ENCODE measurements at places on chromosomes 2 and 18.
A peak's percentile ranks its signal among the peaks of the same experiment; 100 is the strongest.

GRCh38 chr2:133077269-133077822 is 407.3 kb upstream of the LYPD1 start:
- DNase-seq = no peak

- peak; percentile 30 for DNase-seq
Observed at GRCh38 chr2:30695749-30696148, 111.5 kb downstream of the CAPN13 start.

DNA sequence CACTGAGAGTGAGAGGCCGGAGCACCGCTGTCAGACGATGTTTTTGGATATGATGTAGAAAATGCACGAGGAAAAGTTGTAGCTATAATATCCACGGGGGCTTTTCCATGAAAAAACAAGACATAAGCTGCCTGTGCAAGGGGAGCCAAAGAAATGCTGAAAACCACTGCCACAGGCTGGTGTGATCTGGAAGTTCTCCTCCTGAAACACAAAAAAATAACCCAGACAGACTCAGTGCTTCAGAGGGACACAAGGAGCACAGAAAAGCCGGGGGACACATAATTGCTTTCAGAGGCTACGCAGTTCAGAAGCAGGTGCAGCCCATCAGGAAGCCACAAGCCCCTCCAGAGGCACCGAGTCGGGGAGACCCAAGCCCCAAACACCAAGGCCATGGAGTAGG is 98.2 kb downstream of the ZNF516 start:
- no peak for DNase-seq

- DNase-seq = no peak
Observed at GRCh38 chr2:68878753-68879152, 7.6 kb upstream of the BMP10 start.

GRCh38 chr2:214127170-214127569 is 283.7 kb upstream of the VWC2L start:
- DNase-seq = no peak

- DNase-seq = no peak
Observed at GRCh38 chr18:2978661-2979106, 34.3 kb downstream of the LPIN2 start.

- no peak for DNase-seq
Observed at GRCh38 chr2:120791243-120791961, 55.7 kb downstream of the GLI2 start.

DNA sequence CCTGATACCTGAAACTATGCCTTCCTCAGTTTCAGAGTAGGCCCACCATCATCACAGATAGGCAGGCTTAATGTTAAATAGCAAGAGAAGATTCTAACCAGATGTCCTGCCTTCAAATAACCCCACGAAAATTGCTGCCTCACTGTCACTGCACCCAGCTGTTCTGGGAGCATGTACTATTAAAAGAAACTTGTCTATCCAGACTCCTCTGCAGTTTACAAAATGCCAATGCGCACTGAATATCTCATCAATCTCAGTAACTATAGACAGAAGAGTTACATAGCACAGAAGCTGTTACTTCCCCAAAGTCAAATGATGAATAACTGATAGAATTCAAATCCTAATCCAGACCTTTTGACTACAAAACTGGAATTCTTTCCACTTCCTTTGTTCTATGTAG is 43.9 kb downstream of the WDR75 start:
- no peak for DNase-seq
